Cerebellar nuclear complex (tissue), 1 donor: ENCODE measurements at places on chromosomes 5 and 9.
A peak's percentile ranks its signal among the peaks of the same experiment; 100 is the strongest.

GRCh38 chr5:151058891-151059489 lies 21.8 kb downstream of the TNIP1 start:
- no peak for DNase-seq

- DNase-seq: no peak
Measured at GRCh38 chr9:30382271-30382670, 2002.2 kb upstream of the ACO1 start.

DNA sequence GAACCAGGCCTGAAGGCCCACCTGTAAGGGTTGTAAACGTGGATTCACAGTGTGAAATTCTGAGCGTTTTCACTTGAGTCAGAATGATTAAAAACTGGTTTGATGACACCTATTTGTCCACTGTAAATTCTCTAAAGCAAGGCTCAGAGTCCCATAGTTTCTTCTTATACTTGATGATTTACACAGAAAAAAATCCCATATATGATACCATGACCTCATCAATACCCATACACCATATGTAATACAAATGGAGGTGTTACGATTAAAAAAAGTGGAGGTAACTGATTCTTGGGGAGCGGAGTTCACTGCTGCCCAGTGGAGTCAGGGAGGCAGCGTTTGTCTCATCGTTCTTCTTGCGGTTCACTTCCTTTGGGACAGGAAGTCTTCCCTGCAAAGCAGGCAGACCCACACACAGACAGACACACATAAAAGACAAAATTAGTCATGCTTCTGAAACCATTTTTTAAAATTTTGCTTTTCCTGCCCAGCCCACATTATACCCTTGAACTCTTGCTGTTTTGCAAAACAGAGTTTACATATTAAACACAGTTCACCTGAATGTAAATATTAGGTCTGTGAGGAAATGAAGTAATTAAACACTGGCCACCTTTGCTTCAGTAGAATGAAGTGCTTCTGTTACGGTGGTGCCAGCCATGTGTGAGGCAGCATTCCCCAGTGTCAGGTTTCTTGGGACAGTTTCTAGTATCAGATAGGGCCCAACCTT lies 26.2 kb downstream of the NREP start:
- no peak for DNase-seq

- DNase-seq: no peak
Measured at GRCh38 chr5:2223303-2223702, 340.6 kb upstream of the IRX4 start.

DNA sequence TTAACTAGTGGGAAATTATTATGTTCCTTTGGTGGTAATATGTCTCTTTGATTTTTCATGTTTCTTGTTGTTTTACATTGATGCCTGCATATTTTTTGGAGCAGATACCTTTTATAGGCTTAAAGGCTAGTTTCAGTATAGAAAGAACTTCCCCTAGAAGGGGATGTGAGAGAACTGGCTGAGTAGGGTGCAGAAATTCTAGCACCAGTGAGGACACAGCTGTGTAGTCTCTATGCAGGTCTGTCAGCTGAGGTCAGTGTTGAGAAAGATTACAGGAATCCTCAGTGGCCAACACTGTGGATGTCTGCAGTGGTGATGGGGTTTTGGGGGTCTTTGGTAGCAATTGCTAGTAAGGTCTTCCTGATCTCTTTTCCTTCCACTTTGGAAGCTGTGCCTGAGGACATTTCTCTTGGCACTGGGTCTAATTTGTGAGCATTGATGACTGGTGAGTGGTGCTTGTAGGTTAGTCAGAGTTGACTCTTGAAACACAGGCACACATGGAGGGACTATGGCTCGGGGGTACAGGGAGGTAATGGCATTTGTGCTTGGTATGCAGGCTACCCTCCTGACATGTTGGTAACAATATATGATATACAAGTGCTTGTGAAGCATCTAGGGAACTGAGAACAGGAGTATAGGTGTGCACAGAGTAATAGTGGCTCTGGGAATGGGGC lies 221.4 kb downstream of the SPATA31D1 start:
- DNase-seq: no peak

DNA sequence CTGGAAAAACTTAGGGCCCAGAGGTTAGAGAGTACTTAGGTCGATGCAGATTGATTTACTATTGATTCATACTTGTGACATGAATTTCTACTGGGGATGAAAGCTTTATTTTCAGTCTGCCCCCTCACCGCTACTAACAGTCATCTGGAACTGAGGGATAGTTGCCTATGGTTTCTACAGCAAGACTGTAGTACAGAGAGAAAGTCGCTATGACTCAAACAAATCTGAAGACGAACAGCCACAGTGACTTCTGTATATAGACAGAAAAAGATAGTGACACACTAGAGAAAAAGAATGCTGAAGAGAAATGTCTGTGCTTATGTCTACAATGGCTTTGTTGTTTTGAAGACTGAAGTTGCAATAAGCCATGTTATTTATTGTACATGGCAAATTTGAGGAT lies 17.3 kb downstream of the OR13D1 start:
- DNase-seq: no peak

GRCh38 chr5:32523625-32524024 lies 61.7 kb upstream of the SUB1 start:
- DNase-seq: no peak

GRCh38 chr5:83721953-83722901 lies 1.6 kb upstream of the HAPLN1 start:
- peak; percentile 9 for DNase-seq

- DNase-seq: no peak
Measured at GRCh38 chr5:65861830-65862241, 64.5 kb upstream of the ERBIN start.

DNA sequence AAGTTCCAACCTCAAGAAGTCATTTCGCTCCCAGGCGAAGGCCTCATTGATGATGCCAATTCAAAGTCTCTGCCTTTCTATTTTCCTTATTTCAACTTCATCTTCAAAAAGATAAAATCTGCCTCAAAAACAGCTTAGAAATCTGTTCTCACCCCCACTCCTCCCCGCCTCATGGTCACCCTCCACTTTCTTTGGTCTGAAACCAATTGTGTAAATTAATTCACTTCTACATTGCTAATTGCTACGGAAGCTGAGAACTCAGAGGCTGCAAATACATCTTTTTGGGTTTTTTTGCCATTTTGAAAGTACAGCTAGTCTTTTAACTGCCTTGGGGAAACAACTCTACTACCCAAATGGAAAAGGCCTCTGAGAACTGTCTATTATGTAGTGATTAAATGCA lies 350.0 kb upstream of the SLC24A2 start:
- DNase-seq: no peak

GRCh38 chr5:144189800-144190429 lies 19.2 kb downstream of the KCTD16 start:
- no peak for DNase-seq

DNA sequence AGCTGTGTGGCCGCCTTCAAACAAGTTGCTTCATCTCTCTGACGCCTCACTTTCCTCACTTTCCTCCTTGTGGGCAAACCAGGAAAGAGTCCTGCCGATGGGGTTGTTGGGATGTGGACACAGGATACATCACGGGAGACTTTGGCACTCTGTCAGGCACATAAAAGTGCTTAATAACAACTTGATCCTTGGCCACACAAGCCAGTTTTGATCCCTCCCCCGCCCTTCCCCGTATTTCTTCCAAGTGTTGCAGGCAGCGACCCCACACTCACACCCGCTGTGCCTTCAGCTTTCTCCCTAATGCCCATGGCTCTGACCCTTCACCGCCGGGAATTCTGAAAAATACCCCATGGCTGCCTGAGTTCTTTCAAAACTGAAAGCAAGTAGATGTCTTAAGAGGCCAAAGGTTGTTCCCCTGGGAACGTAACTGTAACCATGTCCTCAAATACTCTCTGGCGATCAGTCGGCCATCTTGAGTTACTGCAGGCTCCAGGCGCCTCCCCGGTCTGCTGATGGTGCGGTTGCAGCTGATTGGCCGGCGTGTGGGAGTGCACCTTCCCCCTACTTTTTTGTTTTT lies 59.8 kb downstream of the ARHGEF37 start:
- no peak for DNase-seq

- DNase-seq: no peak
Measured at GRCh38 chr9:106653213-106653612, 209.8 kb upstream of the ZNF462 start.

- no peak for DNase-seq
Measured at GRCh38 chr5:156798201-156798600, 51.9 kb upstream of the PPP1R2B start.
